ENCODE measurements at places on chromosomes 7 and 10.

DNA sequence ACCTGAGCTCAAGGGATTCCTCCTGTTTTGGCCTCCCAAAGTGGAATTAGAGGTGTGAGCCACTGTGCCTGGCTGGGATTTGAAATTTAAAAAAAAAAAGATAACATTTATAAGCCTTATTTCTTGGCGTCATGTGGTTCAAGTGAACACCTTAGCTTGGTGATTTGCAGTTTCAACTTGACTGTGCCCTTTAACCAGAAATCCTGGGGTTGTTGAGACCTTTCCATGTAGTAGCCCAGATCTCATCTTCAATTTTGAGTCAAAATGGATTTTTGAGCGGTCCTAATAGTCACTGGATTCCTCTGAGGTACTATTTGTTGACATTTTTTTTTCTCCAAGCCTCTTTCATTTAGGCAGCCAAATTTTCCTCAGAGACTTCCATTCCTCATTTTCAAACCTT, 29.5 kb upstream of the FBXW4 start:
- DNase-seq: no peak

DNA sequence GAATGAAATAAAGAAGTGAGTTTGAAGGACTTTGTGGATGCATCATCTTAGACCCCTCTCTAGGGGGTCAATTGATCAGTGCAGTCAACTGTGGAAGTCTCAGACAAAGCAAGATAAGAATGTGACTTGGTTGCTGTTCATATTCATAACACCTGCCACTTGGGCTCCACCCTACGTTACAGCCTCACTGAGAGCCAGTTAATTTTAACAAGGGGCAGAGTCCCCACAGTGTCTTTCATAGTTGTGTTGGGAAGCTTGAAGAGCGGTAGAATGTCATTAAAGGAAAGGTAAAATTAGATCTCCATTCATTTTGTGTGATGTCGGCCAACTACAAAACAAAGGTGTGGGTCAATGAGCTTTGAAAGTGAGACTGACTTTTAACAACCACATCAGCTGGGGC, 442.1 kb upstream of the C7orf33 start:
- DNase-seq: no peak

GRCh38 chr10:63573068-63573697, 52.0 kb downstream of the REEP3 start:
- DNase-seq: peak; percentile 61

DNA sequence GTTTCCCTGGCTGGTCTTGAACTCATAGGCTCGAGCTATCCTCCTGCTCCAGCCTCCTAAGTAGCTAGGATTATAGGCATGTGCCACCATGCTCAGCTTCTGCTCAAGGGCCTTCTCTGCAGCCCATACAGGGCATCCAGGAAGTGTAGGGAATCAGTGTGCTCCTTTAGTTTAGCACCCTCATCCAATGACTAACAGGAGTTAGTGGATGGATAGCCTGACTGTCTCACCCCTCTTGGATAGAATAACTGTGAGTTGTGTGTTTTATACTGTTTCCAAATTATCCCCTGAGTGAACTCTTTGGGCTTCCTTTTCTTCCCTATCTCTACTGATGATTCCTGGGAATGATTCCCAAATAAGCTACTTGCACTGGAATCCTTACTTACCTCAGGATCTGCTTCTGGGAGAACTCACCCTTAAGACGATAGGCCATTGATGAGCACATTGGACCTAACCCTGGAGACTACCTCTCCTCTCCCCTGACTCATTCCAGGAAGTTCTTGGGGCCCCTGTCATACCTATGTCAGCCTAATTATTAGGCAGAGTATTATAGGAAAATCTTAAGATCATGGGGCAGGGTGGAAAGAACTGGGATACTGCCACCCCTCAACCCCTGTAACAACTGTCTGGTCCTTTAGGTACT, 18.5 kb downstream of the STRIP2 start:
- DNase-seq: no peak

DNA sequence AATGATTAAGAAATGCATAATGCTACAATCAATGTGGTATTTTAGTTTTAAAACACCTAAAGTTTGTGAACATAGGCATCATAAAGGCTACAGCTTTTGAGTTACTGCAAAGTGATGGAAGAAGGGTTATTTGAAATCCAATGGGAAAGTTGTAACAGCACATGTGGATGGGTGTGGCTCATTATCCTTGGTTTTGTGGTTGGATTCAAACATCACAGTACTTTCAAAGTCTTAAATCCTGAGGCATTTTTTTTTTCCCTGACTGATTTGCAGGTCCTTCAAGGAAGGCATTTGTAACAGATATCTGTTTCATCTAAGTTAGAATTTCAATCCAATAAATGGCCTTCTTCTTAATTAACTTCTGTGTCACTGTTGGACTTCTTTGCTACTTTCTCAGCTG, 9.8 kb upstream of the SHTN1 start:
- no peak for DNase-seq

GRCh38 chr7:35749556-35749955, 51.3 kb upstream of the SEPTIN7 start:
- no peak for DNase-seq

- DNase-seq: no peak
Observed at GRCh38 chr10:93915598-93915997, 21.8 kb downstream of the SLC35G1 start.

GRCh38 chr10:76302481-76302880, 871.1 kb downstream of the LRMDA start:
- peak; percentile 54 for DNase-seq

DNA sequence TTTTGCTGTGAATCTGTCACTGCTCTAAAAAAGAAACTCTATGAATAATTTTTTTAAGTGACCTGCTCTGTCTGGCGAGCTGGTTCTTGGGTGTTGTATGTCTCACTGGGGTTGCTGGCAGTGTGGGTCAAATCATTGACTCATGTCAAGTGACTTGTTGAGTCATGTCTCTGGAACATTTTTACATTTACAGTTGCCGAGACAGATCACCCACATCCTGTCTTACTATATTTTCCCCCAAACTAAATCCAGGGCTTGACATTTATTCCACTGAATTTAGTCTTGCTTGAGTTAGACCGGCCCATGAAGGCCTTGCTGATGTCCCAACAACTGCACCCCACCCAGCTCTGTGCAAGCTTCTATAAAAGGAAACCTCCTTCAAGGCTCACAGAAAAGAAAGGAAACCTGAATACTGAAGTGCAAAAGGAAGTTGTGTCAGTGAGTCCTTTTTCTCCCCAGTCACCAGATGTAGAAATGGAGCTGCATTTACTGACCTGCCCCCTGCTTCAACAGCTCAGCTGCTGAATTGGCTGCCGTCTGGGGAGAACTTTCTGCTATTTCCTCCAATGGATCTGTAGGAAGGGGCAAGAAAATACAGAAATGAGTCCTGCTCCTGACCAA, 290.3 kb downstream of the TNS3 start:
- peak; percentile 95 for DNase-seq

GRCh38 chr7:38335128-38335491, 61.7 kb upstream of the TARP start:
- DNase-seq: no peak

DNA sequence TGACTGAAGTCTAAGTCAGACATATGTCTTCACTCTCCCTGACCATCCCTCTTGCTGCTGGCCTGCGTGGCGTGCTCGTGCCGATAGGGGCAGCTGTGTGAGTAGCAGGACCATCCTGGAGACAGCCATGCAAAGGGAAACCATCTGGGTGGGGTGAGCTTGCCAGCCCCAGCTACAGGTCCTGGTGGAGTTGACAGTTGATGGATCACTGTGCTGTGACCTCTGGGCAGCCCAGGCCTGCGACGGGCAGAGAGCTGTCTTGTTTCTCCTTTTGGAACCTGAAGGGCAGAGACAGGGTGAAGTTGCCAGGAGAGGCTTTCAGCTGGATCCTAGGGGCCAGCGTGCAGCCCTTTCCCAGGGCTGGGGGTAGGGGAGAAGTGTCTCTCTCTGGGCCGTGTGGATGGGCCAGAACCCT, 44.7 kb downstream of the GRK5 start:
- DNase-seq: peak; percentile 35

DNA sequence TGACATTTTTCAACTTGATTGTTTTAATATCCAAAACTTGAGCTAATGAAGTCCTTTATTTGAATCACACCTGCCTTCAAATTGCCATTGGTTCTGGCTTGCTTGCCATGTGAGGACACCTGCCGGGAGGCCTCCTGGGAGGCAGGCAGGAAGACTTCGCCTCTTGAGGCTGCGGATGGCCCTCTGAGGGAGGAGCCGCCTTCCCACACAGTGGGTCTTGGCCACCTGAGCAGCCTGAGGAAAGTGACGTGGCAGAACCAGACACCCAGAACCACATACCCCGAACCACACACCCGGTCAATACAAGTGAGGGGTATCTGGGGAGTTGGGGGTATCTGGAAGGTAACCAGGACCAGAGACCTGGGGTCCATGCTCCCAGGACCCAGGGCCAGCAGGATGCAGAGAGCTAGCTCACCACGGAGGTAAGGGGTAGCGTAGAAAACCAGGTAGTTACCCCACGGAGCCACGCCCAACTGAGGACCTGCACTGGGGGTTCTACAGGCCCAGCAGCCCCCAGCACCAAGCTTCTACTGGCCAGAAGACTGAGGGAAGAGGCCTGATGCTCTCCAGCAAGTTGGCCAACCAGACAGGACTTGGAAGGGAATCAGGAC, 300.5 kb downstream of the TCERG1L start:
- DNase-seq: no peak

GRCh38 chr7:102323914-102324195, 32.4 kb downstream of the SPDYE6 start:
- no peak for DNase-seq

DNA sequence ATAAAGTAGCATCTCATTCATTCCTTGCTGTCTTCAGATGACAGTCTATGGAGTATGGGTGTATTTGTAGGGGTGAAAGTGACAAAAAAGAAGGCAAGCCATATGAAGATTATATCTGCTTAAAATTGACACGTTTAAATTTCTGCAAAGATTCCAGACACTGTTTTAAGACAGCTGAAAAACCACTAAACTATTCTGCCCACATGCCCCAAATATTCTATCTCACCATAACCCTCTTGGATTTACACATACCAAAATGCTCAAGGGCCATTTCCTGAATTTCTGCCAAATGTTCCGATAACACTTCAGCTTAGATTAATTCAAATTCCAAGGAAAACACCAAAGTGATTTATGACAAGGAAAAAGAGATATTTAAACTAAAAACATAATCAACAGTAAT, 99.9 kb upstream of the IL6 start:
- peak; percentile 96 for DNase-seq

DNA sequence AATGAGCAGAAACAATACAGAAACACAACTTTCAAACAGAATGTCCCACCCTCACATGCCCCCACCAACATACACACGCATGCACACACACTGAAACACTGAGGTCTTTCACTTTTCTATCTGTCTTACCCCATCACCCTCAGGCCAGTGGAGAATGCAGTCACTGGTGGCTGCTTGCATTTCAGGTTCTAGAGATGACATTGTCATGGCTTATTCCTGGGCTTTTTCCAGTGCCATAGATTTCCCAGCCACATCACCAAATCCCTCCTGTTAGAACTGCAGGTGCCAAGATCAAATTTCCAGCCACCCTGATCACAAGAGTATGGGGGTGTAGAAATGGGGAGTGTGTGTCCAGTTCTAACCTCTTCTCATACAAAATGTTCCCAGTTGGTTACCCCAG, 68.4 kb downstream of the CACNA2D1 start:
- no peak for DNase-seq

GRCh38 chr7:135326636-135327280, 93.1 kb downstream of the STRA8 start:
- no peak for DNase-seq

DNA sequence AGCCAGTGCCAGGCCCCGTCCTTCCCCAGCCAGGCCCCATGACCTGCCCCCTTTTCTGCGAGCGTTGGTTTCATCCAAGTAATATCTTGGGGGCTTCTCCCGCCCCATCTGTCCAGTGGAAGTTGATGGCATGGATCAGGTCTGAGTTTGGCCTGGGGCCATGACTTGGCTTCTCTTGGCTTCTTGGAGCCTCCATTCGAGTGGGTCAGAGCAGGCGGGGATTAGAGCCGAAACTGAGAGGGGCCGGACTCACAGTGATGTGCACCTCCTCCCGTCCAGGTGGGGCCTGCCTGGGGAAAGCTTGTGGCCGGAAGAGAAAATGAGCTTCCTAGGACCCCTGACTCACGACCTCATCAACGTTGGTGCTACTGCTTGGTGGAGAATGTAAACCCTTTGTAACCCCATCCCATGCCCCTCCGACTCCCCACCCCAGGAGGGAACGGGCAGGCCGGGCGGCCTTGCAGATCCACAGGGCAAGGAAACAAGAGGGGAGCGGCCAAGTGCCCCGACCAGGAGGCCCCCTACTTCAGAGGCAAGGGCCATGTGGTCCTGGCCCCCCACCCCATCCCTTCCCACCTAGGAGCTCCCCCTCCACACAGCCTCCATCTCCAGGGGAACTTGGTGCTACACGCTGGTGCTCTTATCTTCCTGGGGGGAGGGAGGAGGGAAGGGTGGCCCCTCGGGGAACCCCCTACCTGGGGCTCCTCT, 15.1 kb upstream of the LIMK1 start:
- no peak for DNase-seq

- peak; percentile 15 for DNase-seq
Observed at GRCh38 chr7:16838386-16838785, 33.6 kb upstream of the AGR2 start.

DNA sequence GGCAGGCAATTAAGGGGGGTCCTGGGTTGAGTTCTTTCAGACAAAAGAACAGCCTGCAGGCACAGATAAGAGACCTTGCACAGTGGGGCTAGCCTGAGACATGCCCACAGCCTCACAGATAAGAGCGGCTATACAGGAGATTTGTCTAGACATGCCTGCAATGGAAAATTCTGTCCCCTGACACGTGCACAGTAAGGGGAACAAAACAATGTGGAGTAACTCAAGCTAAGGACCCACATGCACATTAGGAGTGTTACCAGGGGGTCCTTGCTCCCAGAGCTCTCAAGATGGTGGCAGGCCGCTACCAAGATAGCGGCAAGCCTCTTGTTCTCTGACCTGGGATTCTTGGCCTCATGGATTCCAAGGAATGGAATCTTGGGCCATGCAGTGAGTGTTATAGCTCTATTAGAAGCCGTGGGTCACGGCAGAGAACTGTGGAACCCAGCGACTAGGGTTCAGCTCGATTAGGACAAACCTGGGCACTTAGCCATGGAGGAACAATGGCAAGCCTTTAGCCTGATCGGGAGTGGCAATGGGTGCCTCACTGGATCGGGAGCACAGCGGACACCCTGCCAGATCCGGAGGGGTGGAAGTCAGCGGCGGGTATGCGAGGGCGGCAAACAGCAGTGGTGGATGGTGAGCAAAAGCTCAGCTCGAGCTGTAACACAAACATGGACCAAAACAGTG, 196.9 kb downstream of the CCSER2 start:
- DNase-seq: no peak

DNA sequence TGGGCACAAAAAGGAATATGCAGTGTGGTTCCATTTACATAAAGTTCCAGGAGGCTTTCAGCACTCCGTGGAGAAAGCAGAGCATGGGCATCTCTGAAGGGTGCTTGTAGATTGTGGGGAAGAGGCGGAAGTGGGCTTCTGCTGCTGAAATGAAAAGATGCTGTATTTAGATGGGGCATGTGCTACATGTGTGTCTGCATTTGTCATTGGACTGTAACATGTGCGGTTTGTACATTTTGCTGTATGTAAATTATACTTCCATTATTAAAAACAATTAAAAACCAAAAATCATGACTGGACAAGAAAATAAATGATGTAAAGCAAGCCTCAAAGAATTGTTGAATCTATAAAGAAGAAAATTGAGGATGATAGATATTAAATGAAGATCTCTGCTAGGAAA, 334.0 kb downstream of the WDR37 start:
- DNase-seq: no peak

All from AG10803 (cell line).